Left colon (tissue), 2 donors: ENCODE measurements at places on chromosomes 5 and 9. TPM values are rescaled to one million over a fixed set of nuclear protein-coding genes. Genes with fewer than 3 reads are reported as not detected.

GRCh38 chr5:19001054-19001453, 986.9 kb downstream of the CDH18 start:
- no peak for DNase-seq

GRCh38 chr5:141785711-141786110, 92.5 kb downstream of the PCDH1 start:
- no peak for DNase-seq

- no peak for DNase-seq
Observed at GRCh38 chr5:53361708-53362107, 118.7 kb upstream of the FST start.

DNA sequence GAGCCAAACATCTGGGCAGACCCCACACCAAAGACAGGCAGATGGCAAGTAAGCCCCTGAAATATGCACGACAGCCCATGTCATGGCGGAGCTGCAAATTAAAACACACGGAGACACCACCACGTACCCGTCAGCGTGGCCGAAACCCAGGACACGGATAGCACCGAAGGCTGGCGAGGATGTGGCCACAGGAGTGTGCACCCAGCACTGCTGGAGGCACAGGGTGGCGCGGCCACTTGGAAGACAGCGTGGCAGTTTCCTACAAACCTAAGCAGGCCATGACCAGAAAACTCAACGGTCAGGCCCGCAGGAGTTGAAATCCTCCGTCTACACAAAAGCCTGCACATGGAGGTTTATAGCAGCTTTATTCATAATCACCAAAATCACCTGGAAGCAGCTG, 12.8 kb downstream of the SLC9A3 start:
- no peak for DNase-seq

- DNase-seq: no peak
Observed at GRCh38 chr9:104386013-104386412, 118.0 kb upstream of the OR13F1 start.

DNA sequence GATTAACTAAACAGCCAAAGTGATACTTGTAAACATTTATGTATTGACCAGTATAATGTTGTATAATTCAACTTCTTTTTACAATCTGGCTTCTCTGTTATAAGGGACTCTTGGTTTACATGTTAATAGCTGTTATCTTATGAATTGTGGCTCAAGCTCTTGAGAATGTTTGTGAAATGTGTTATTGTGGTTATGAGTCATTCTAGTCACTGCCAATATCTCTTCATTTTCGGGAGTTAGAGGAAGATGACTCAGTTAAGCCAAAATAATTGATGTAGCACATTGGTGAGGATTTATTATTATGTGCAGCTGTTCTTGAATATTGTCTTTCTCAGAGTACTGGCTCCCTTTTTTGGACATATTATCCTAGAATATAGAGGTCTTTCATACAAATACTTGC, 655.2 kb upstream of the RIOK2 start:
- DNase-seq: no peak

GRCh38 chr9:3288686-3289085, 237.1 kb downstream of the RFX3 start:
- DNase-seq: no peak

DNA sequence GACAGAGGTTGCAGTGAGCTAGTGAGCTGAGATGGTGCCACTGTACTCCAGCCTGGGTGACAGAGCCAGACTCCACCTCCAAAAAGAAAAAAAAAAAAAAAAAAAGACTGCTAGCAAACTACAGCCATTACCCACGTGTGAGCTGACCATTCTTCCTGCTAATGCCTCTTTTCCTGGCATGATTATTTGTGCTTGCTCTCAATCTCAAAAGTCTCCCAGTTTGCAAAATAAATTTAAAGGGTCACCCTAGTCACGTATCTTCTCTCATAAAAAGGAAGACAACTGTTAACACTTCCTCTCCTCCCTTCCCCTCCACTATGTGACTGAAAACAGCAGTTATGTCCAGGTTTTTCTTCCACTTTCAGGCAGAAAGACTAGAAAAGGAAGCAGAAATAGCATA, 37.2 kb downstream of the TRIM36 start:
- DNase-seq: no peak

GRCh38 chr9:10855847-10856246, 243.0 kb upstream of the PTPRD start:
- no peak for DNase-seq

DNA sequence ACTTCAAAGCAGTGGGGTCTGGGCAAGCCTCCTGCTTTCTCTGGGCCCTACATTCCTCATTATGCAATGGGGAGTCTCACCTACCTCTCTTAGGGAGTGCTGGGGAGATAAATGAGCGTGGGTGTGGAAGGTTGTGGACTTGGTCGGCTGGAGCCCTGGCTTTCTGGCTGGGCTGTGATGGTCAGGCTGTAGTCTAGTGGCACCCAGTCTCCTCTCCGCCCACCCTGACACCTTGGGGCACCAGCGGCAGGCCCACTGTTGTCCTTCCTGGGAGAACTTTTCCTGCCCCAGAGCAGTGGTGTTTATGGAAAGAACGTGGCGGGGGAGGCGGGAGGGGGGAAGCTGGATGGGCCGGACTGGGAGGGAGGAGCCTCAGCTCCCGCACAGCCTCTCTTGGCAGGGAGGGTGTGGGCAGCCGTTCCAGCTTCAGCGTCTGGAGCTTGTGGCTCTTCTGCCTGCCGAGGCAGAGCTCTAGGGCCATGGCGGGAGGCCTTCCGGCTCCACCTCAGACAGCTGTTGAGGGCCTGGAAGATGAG, 4.1 kb downstream of the PTGS1 start:
- peak; percentile 85 for DNase-seq

DNA sequence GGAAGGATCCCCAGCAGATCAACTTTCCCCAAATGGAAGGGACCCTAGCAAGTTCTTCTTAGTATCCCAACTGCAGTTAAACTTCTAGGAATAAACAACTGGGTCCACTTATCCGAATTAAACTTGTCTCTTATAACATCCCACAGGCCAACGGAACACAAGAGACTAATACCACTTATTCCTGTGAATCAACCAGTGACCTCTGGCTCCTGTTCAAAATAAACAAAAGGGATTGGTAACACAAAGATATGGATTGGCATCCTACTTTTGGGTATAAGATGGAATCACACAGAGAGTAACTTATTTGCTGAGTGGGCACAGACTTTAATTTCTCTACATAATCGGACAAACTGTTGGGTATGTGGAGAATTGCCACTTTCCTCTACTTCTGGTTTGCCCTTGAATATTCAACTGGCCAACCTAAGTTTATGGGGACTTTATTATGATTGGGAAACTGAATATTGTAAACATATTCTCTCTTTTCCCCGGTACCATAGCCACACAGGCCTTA, 12.4 kb upstream of the PAIP1 start:
- DNase-seq: no peak

GRCh38 chr5:72005671-72006070, 101.6 kb upstream of the MAP1B start:
- DNase-seq: no peak

DNA sequence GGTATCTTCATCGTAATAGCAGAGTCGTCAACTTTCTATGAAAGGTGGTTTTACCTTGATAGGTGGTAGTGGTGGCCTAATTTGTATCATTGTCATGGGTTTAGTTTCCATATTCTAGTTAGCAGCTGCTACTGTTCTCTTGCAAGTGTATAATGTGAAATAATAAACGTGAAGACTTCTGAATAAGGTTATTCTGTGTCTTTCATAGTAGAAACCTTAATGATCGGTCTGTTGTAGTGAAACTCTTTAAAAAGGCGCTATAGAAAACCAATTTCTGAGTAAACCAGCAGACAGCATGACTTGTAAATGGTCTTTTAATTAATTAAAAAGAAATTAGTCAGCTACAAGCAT, 1.6 kb downstream of the SET start:
- DNase-seq: no peak

- no peak for DNase-seq
Observed at GRCh38 chr9:101778332-101778731, 39.9 kb upstream of the GRIN3A start.

DNA sequence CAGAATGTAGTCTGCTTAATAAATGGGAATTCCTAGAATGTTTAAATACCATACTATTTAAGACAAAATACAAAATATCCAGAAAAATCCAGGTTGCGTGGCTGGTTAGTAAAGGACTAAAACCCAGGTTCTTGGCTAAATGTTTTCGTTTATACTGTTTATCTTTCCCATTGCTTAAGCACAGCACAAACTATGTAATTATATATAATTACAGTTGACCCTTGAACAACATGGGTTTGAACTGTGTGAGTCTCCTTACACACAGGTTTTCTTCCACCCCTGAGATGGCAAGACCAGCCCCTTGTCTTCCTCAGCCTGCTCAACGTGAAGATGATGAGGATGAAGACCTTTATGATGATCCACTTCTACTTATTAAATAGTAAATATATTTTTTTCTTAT, 24.7 kb downstream of the XPA start:
- DNase-seq: no peak

DNA sequence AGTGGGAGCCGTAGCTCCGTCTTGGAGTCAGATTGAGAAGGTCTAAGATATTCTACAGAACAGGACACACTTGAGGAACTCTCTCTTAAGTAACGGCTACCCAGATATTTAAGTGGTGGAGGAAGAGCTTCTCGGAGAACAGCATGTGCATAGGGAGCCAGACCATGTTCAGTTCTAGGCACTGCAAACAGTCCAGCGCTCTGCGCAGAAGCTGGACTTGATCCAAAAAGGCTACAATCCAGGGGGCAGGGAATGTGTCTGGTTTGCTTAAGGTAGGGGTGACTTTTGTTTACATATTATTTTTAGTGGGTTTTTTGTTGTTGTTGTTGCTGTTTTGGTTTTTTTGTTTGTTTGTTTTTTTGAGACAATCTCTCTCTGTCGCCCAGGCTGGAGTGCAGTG, 16.8 kb upstream of the CCL28 start:
- no peak for DNase-seq

- no peak for DNase-seq
Observed at GRCh38 chr5:56962286-56962685, 10.4 kb upstream of the MIER3 start.

GRCh38 chr5:76050134-76050533, 33.0 kb upstream of the SV2C start:
- no peak for DNase-seq

- DNase-seq: no peak
Observed at GRCh38 chr9:110426052-110426709, 88.5 kb upstream of the TXNDC8 start.

DNA sequence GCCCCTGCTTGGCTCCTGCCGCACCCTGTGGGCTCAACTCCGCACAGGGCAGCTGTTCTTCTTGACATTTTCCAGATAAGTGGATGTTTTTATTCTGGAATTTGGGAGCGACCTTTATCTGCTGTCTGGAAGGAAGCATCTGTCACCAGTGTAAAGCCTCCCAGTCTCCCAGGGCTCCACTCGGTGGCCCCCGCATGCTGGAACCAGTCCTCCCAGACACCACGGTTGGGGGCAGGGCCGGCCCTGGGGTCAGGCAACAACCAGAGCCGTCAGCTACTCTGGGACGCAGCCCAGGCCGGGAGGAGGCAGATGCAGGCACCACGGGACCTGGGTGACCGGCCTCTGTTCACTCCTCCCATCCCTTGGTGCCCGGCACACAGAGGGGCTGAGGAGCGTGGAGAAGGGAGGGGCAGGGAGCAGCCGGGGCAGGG, 92.8 kb upstream of the ADAMTS2 start:
- no peak for DNase-seq

DNA sequence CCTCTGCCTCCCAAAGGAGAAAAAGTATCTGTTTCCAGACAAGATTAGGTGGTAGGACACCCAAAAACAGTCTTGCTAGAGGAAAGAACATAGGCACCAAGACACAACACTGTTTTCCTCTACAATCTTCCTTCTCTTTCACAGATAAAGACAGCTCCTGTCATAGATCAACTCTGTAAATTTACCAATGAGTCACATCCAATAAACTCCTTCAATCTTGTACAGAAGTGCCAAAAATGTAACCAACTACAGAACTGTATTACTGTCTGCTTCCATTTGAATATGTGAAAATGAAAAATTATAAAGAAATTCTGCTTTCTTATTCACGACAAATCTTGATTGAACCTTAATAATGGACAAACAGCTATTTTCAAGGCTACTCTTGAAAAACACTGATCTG, 286.9 kb downstream of the PLK2 start:
- DNase-seq: no peak

GRCh38 chr9:107922260-107922659, 432.7 kb upstream of the KLF4 start:
- DNase-seq: no peak

- DNase-seq: no peak
Observed at GRCh38 chr5:12023614-12024241, 119.5 kb upstream of the CTNND2 start.

DNA sequence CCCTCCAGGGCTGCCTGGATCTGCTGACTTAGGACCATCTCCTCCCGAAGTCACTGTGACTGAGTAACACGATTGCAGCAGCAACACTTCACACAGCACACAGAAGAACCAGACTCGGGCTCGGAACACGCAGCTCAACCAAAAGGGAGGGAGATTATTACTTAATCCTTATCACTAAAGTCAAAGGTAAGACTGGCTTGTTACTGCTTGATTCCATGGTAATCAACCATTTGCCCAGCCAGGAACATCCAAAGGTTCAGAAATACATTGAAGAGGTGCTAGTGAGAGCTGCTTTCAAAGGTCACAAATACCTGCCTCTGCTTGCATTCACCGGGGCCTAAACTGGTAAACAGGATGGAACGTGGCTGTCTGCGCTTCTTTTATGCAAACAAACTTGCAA, 7.7 kb downstream of the FBP1 start:
- no peak for DNase-seq

DNA sequence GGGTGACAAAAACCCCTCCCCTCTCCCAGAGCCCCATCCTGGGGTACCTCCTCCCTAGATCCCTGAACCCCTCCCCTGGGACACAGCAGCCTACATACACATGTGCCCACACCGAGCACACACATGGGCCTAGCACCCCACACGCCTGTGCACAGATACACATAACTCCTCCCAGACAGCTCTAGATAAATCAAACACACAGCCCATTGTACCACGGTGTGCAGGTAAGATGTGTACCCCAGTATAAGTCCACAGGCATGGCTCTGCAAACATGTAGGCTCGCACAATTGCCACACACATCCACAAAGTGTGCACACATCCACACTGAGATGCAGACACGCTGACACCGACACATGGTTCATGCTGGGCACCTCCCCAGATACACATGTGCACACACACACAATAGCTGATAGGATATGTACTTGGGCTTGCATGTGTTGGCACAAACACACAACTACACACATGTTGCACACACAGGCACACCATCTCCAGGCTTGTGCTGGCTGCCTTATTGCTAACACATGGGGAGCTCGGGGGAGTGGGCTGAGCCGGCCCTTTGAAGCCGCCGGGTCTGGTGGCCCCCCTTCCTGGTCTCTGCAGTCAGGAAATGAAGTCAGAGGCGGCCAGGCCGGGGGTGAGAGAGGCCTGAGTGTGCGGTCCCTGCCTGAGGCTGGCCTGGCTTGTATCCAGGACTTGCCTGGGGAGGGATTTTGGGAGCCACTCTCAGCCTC, 30.2 kb downstream of the GOLGA2 start:
- DNase-seq: no peak

The NUP188 gene
- 23.6 TPM for total RNA-seq

The ZNF483 gene
- total RNA-seq: 0.73 TPM

The ST8SIA4 gene
- total RNA-seq: 6.1 TPM

The FOXD4L4 gene
- total RNA-seq: not detected

The LCN15 gene
- total RNA-seq: 15.9 TPM

The TRPM3 gene
- total RNA-seq: 0.22 TPM

The FOXI1 gene
- total RNA-seq: 0.21 TPM

The PCDH1 gene
- 133 TPM for total RNA-seq

The CTXN3 gene
- total RNA-seq: not detected

The SEMA6A gene
- 100 TPM for total RNA-seq

The CCDC180 gene
- 2.0 TPM for total RNA-seq

The FER gene
- 15.6 TPM for total RNA-seq

The CYLC2 gene
- total RNA-seq: not detected

The SLIT3 gene
- 15.7 TPM for total RNA-seq

The IL4 gene
- not detected for total RNA-seq

The DMRTA1 gene
- total RNA-seq: 0.81 TPM

The CNTNAP3B gene
- 3.9 TPM for total RNA-seq

The SLC35D2 gene
- total RNA-seq: 90.5 TPM
